Urinary bladder (tissue), 4 donors: ENCODE measurements at places on chromosomes 2 and 18. TPM values are rescaled to one million over a fixed set of nuclear protein-coding genes. Genes with fewer than 3 reads are reported as not detected.

EFR3B gene
- total RNA-seq, result 3.8 TPM

SLC5A7 gene
- total RNA-seq, result 6.3 TPM

VIT gene
- 10.0 TPM for total RNA-seq

MRPS9 gene
- 23.9 TPM for total RNA-seq

RFX8 gene
- 0.69 TPM for total RNA-seq

RUFY4 gene
- not detected for total RNA-seq

CIB4 gene
- total RNA-seq, result not detected

IL36G gene
- not detected for total RNA-seq

PHLPP1 gene
- total RNA-seq, result 27.3 TPM

CELF4 gene
- 0.79 TPM for total RNA-seq

LRRC30 gene
- total RNA-seq, result 0.32 TPM

CNTNAP5 gene
- total RNA-seq, result 1.8 TPM

PTH2R gene
- total RNA-seq, result 0.69 TPM

LIMS3 gene
- total RNA-seq, result 13.5 TPM

AP1S3 gene
- total RNA-seq, result 10.0 TPM

NAT8 gene
- total RNA-seq, result not detected

KIAA2012 gene
- total RNA-seq, result 0.16 TPM

MYOM1 gene
- 41.9 TPM for total RNA-seq

CYP26B1 gene
- 4.7 TPM for total RNA-seq

TLX2 gene
- 0.63 TPM for total RNA-seq

NEDD4L gene
- total RNA-seq, result 56.9 TPM

IL1B gene
- total RNA-seq, result 2.3 TPM

WDR54 gene
- 7.8 TPM for total RNA-seq

C1GALT1C1L gene
- total RNA-seq, result 2.2 TPM

HOXD8 gene
- total RNA-seq, result 12.3 TPM

GREB1L gene
- 1.4 TPM for total RNA-seq

TXNDC2 gene
- not detected for total RNA-seq

SPP2 gene
- total RNA-seq, result not detected

CHPF gene
- 56.9 TPM for total RNA-seq

HOXD12 gene
- 2.2 TPM for total RNA-seq

FNDC4 gene
- total RNA-seq, result 7.0 TPM

GCG gene
- not detected for total RNA-seq

TMEM163 gene
- 1.6 TPM for total RNA-seq

IL1R2 gene
- total RNA-seq, result 0.37 TPM

GDF7 gene
- 2.2 TPM for total RNA-seq

PPP1R1C gene
- total RNA-seq, result 3.4 TPM

FRZB gene
- 3.7 TPM for total RNA-seq

CCDC74A gene
- total RNA-seq, result 6.2 TPM

FAM124B gene
- 13.1 TPM for total RNA-seq

HMSD gene
- total RNA-seq, result 0.11 TPM

CCDC150 gene
- 9.8 TPM for total RNA-seq

SPR gene
- 5.5 TPM for total RNA-seq

XDH gene
- 2.1 TPM for total RNA-seq

IL36RN gene
- 0.26 TPM for total RNA-seq

RAB6D gene
- total RNA-seq, result 0.21 TPM

SLC39A10 gene
- 54.8 TPM for total RNA-seq
